Upper lobe of left lung (tissue), 6 donors: ENCODE measurements at places on chromosomes 16 and 17.
A peak's percentile ranks its signal among the peaks of the same experiment; 100 is the strongest.

GRCh38 chr16:12236589-12236988, 260.1 kb downstream of the SNX29 start:
- no peak for DNase-seq

- DNase-seq: no peak
Observed at GRCh38 chr16:13999895-14000425, 71.2 kb upstream of the MRTFB start.

GRCh38 chr17:81438688-81439087, 43.4 kb downstream of the BAHCC1 start:
- no peak for DNase-seq

DNA sequence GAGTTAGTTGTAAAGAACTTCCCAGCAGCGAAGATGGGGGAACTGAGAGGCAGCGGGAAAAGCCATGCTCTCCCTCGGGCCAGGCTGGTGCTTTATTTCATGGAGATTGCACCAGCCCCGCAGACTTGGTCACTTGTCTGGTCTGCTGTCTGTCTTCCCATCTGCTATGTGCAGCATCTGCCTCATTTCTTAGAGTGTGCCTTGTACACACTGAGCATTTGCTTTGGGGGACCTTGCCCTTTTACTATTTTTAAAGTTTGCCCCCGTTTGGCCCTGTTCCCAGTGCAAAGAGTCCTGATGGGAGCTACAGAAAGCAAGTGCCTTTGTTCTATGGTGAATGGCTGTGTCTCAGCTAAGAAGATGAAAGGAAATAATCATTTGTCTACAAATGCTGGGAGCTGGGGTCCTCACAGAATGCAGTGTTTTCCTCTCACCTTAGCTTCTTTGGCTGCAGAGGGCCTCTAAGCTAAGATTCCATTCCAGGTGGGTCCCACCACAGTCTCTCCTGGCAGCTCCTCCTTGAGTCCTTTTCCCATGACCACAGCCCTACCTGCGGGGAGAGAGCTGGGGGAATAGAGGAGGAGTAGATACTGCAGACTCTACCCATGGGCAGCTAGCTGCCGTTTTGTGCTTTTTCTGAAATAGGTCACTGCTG, 25.1 kb upstream of the CNOT1 start:
- DNase-seq: no peak

- DNase-seq: no peak
Observed at GRCh38 chr17:78665387-78665951, 88.3 kb upstream of the DNAH17 start.

- DNase-seq: peak; percentile 74
Observed at GRCh38 chr17:82600731-82601446, 47.4 kb downstream of the WDR45B start.
